IPS-NIHi11 (cell line): ENCODE measurements at places on chromosomes 16 and 17.
A peak's percentile ranks its signal among the peaks of the same experiment; 100 is the strongest.

DNA sequence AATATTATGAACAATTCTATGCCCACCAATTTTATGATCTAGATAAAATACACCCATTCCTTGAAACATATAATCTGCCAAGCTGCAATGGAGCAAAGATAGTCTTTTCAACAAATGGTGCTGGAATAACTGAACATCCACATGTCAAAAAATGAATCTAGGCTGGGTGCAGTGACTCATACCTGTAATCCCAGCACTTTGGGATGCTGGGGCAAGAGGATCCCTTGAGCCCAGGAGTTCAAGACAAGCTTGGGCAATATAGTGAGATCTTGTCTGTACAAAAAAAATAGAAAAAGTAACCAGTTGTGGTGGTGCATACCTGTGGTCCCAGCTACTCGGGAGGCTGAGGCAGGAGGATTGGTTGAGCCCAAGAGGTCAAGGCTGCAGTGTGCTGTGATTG lies 92.5 kb downstream of the N4BP1 start:
- DNase-seq, result no peak

DNA sequence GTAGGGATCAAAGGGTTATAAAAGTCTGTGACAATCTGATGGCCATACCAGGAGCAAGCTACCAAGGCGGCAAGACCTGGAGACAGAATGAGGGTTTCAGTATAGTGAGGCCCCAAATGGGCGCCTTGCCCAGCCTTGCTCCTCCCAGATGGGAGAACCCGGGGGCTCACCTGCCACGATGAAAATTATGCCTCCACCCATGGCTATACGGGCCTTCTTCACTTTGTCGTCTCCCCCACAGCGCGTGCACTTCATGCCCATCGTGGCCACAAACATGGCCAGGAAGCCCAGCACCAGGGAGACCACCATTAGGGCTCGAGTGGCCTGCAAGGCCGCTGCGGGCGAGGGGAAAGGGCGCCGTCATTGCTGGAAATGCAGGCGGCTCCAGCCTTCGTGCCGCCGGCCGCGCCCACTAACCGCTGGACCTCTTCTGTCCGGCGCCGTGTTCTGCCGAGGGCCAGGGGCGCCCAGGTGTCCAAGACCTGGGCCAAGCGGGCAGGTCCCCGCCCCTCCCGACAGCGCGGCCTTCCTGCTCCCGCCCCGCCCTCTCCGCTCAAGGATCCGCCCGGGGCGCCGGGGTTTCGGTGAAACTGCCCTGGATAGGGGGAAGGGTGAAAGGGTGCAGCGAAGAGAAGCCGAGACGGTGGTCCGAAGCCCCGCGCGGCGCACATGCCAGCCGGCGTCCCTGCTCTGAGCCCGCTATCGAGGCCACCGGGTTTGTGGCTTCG lies 1.5 kb downstream of the CLDN7 start:
- DNase-seq, result peak; percentile 83

- DNase-seq, result no peak
Measured at GRCh38 chr16:55911616-55912015, 36.4 kb upstream of the CES5A start.

- DNase-seq, result no peak
Measured at GRCh38 chr17:36485805-36486203, 677 bp upstream of the ZNHIT3 start.

DNA sequence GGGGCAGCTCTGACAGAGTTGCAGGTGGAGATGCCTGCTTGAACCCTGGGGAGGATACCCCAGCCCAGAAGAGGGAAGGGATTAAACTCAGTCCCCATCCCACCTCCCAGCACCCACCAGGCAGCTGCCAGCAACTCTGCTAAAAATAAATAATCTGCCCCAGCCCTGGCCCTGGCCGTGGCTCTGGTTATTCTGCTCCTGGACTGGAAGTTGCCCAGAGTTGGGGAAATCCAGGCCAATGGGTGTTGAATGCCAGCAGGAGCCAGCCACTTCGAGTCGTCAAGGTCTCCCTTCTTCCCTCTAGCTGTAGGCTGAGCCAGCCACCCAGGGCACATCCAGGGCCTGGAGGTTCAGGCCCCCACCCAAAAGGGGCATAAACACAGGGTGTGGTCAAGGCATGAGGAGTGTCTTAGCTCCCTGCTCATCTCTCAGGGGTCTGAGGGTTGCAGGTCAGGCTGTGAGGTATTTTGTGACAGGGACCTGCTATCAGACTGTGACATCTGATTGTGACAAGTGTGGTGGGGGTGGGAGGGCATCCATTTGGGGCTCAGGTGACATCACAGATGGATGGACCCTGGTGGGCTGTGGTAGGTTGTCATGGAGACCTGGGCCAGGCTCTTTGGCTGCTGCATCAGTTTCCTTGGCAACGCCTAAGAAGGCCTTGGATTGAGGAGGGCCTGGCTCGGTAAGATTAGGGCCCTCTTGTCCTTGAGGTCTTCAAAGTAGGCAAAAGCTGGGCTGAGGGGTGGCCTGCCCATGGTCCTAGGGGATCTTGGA lies 1.0 kb upstream of the RRAD start:
- DNase-seq, result no peak

DNA sequence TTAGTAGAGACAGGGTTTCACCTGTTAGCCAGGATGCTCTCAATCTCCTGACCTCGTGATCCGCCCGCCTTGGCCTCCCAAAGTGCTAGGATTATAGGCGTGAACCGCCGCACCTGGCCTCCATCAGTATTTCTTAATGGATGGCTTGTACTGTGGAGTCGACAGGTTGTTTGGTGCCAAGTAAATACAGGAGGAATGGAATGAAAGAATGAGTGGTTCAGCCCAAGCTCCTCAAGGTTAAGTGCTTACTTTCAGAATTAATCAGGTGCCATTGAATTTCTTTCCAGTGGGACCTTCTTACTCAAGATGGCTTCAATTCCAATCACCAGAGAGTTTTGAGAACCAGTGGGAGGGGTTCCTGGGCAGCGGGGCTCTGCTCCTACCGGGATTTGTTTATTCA lies 25.0 kb downstream of the ALOX15 start:
- no peak for DNase-seq

DNA sequence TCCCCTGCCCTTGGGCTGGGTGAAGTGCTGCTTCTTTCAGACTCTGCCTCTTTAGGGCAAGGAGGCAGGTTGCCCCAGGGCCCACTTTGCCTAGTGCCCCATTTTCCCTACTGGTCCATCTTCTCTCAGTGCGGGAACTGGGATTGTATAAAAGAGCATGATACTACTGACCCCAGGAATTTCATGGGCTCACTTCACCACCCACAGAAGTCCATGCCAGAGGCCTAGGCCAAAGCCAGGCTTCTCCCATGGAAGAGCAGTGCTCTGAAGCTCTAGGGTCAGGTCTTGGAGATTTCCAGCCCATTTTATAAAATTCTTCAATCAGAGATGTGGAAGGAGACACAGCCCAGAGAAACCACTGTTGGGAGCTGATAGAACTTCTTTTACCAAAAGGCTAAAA lies 5.7 kb downstream of the CACNG1 start:
- no peak for DNase-seq

DNA sequence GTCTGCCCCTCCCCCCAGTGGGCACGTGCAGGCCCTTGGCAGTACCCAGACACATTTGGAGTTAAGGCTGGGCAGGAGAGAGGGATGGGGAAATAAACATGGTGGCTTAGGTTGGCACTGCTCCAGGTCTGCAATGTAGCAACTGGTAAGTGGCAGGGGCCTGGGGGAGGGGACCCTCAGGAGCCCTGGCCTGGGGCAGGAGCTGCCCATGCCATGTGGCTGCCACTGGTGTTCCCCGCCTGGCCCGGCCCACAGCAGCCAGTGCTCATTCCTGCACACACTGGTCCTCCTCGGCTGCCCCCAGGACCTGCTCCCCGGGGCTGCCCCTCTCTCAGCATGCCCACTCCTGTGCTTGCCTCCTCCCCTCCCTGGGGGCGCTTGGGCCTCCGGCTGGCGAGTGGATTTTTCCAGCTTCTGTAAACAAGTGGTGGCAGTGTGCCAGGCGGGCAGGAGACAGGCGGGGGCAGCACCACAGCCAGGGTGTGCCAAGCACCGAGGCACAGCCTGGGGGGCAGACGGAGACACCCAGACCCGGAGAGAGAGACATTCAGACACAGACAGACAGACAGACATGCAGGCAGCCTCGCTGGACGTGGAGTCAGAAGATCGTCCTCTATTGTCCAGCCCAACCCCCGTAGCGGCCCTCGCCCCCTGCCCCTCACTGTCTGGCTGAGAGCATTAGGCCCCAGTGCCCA lies 9.4 kb downstream of the THRA start:
- DNase-seq, result no peak

DNA sequence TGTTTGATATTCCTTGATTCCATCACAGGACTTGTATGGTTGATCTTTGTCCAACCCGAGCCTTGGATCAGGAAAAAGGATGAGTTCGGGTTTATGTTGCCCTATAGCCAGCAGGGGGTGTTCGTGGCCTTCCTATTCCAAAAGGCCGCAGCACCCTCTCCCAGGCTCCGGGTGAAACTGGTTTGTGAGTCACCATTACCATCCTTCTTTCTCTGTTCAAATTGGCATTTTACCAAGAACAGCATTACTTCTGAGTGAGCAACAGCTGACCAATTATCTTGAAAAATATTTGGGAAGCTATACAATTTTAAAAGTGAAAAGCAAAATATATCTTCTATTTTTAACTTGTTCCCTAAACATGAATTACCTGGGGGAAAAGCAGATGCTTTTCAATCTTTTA lies 24.3 kb upstream of the KRT20 start:
- peak; percentile 82 for DNase-seq

DNA sequence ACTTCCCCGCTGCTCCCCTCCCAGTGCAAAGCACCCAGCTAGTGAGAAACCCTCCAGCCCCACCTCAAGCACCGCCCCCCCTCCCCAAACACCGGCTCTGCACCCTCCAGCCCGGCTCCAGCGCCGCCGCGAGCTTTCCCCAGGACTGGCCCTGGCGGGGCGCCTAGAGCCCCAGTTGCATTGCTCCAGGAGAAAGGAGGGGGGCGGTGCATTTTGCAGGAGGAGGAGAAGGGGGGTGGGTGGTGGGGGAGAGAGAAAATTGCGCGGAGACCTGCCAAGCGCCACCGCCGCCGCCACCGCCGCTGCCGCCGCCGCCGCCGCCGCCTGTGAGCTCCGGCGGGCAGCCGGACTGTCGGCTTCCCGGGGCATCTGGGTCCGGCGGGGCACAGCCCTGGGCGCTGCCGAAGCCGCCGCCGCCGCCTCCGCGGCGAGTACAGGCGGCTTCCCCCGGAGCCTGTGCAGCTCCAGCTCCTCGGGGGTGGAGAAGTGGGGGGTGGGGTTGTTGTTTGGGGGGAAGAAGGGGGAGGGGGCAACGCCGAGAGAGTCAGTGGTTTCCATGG lies 333 bp upstream of the NOG start:
- peak; percentile 55 for DNase-seq

DNA sequence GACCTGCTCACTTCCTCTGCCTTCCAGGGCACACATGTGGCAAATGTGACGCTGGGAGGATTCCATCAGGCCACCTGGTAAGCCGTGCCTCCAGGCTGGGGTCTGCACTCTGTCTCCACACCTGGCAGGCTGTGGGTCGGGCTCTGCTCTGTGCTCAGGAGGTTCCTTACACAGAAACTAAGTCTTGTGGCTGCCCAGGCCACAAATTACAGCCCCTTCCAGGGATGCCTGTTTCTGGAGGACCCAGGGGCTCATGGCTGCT lies 58.2 kb downstream of the RMI2 start:
- no peak for DNase-seq

- no peak for DNase-seq
Measured at GRCh38 chr16:22692916-22693637, 120.9 kb upstream of the HS3ST2 start.

DNA sequence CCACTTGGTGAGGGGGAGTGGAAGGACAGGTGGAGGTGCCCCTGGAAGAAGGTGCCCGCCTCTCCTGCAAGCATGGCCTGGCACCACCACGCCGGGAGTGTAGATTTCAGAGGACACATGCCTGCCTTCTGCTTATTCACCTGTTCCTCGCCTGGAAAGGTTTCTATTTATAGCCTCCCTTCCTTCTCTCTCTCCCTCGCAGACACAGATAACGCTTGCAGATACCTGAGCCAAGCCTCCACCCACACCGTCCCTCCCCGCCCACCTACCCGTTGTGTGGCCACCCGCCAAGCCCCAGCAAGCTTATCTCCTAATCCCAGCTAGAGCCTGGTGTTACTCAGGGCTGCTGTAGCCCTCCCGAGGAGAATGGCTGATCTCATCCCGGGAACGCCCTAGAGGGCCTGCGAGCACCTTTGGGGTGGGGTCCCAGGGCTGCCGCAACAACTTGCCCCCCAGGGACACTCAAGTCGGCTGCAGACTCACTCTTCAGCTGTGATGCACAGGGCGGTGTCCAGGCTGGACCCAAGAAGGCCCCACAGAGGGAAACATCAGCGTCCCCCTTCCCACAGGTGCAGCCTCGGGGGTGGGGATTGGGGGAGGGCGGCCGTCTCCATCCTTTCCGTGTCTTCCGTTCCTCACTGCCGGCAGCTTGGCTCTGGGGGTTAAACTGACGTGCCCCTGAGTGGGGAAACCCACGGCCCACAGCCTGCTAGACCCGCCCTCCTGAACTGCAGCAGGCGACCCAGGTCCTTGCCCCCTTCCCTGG lies 1.9 kb upstream of the SNAI3 start:
- DNase-seq, result peak; percentile 69
